ENCODE measurements at places on chromosomes 2 and 18.
A peak's percentile ranks its signal among the peaks of the same experiment; 100 is the strongest.

DNA sequence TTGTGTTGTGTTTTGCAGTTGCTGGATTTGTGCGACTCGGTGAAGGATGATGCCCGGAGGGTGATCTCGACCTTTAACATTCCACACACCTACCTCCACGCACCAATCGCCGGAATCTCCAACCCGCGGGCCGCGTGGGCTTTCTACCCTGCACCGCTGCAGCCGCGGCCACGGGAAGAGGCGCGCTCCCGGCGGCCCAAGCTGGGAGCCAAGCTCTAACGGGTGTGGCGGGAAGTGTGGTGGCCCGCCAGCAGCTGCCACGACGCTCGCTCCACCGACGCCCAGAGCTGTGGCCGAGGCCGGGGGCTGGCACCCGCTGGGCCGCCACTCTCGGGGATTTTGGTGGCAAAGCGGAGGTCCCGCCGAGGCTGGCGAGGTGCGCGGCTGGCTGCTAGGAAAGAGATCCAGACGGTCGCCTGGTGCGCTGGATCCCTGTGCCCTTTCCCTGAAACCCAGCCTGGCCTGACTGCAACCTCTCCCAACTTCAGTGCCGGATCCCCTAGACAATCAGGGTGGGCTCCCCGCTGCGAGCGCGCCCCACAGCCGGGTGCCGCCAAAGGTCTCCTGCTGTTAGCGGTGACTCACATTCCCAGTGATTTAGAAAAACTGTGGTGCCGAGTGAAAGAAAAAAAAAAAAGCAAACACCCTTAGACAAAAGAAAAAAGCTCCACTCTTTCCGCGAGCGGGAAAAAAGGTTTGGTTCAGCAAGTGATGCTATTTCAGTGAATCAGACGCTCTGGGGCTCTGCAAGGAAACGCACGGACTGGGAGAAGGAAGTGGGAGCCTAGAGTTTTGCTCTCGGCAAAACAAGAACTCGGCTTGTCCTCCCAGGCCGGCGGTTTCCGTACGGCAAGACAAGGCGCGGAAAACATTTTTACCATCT, 2.9 kb upstream of the BCL2L11 start:
- DNase-seq, result peak; percentile 52

GRCh38 chr2:65681503-65681902, 249.1 kb upstream of the SPRED2 start:
- no peak for DNase-seq

DNA sequence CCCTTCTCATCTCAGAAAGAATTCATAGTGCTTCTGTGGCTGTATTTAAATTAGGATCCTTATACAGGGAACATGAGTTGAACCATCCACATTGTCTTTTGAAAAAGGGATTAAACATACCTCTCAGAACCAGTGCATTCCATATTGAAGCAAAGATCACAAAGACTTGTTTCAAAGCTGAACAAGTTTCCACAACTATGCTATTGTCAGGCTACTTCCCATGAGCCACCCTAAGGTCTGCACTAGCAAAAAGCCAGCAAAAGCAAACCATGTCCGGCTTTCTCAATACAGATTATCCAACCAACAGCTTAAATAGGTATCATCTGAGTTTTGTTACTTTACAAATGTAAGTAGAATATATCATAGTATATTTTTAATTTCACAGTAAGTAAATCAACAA, 78.1 kb downstream of the SCG2 start:
- DNase-seq, result no peak

DNA sequence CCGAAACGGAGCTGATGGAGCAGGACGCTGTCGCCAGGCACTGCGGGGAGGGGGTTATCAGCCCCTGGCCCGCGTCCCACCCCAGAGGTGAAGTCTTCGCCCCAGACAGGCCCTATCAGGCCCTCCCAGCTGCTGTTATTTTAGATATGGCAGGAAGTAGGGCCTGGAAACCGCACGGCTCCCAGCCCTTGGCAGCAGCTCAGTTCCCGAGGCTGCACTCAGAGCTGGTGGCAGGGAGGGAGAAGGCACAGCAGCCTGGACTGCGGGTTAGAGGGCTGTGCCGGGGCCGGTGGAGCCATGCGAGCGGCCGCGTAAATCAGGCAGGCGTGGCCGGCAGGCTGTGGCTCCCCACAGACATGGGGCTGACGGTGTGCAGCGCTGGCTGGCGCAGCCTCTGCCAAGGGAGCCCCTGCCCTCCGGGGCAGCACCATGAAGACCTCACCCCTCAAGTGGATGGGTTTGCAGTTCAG, 111.4 kb downstream of the NFATC1 start:
- DNase-seq, result peak; percentile 68

- DNase-seq, result no peak
Measured at GRCh38 chr2:64854773-64855237, 134.4 kb upstream of the SLC1A4 start.

DNA sequence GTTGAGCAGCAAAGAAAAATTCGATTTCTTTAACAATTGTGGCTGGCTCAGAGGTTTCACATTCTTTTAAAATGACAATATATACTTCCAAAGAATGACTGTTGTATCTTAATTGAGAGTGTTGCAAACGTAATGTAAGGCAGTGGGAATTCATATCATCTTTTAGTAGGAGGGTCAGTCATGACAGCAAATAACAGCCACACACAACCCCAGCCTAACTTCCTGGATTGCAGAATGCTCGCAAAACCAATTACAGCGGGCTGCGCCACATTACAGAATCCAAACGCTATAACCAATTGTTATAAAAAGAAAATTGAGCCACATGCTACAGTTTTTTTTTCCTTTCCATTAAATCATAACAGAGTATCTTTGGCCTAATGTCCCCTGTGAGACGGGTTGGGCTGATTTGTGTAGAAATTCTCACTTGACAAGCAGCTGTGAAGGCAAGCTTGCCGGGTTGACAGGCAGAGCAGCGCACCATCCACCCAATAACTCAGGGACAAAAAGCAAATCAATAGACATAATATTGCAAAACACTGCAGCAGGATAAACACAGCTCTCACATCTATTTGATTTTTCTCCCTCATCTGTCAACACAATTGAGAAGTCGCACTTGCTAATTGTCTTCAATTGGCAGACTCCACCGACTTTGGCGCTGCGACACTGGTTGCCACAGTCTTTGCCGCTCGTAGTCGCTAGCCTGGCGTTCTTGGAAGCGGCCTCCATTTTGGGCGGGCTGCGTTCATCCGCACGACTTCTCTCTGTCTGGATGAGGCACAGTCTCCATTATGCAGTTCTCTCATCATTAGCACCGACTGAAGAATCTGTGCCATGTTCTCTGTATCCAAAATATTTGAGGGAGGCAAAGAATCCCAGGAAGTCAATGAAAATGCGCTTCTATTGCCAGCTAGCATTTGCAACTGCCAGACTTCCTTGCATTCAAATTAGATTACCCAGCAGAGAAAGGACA, 95.0 kb upstream of the CCDC68 start:
- DNase-seq, result no peak

GRCh38 chr2:15640261-15640711, 48.6 kb downstream of the DDX1 start:
- no peak for DNase-seq

DNA sequence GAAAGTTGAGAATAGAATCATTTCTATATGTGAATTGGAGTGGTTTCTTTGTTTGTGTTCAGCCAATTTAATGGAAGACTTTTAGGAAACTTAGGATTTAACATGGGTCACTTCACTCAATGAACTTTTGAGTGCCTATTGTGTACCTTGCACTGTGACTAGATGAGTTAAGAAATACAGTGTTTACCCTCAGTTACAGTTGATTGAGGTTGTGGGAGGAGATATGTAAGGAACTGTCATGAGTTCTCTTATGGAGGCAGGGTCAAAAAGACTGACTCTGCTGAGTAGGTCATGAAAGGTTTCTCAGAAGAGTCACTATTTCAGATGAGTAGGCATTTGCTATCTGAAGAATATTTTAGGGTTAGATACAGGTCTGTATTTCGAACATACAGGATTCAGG, 98.6 kb downstream of the RAB3GAP1 start:
- no peak for DNase-seq

- no peak for DNase-seq
Measured at GRCh38 chr2:210862283-210863065, 306.1 kb downstream of the CPS1 start.

GRCh38 chr2:70002241-70002899, 40.9 kb upstream of the ASPRV1 start:
- DNase-seq, result peak; percentile 39

- DNase-seq, result peak; percentile 26
Measured at GRCh38 chr2:242004223-242004901, 134.8 kb downstream of the RTP5 start.

Data from left lobe of liver (tissue), 2 donors.